ENCODE measurements at places on chromosomes 13 and 19.

- DNase-seq = no peak
Measured at GRCh38 chr13:42380420-42381164, 108.6 kb downstream of the AKAP11 start.

DNA sequence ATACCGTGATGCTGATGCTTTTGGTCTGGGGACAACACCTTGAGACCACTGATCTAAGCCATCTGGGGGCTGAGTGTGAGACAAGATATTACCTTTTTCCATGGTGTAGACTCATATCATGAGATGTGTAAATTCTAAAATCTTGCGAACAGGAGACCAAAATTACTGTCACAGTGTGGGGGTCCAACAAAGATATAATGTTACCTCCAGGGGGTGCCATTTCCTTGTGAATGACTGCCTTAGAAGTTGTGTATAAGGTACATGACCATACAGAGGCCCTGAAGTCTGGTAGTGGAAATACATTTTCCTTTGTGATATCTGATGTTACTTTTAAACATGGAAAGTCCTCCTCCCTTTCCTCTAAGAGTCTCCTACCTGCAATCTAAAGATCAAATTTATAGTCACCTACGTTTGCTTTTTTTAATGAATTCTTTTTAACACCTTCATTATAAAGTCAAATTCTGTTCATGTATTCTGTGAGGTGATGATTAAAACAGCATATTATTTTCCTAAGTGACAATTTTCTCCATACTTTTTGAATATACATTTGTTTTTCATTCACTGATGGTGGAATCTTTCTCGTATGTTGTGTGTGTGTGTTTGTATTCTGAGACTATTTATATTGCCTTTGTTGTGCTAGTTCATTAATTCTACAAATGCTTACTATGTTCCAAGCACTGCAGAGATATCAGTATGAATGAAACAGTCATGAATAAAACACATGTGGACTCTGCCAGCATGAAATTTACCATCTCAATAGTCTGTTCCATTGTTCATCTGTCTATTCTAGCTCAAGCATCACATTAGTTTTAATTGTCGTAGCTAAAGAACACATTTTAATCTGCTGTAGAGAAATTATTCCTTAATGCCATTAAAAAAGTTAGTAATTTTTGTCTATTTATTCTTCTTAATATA lies 113.7 kb downstream of the RFC3 start:
- DNase-seq = peak; percentile 57

DNA sequence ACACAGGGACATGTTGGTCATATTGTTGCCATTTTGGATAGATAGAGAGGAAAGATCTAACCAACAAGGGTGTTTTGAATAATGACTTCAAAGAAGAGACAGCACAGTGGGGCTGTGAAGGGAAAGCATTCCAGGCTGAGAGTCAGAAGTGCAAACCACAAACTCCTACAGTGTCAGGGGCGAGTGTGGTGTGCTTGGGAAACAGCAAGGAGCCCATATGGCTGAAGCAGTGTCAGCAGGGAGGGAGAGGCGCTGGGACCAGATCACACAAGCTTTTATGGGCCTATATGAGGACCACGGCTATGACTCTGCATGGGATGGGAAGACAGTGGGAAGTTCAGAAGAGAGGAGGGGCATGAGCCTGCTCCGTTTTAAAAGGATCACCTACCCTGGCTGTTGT lies 166.4 kb downstream of the MYO16 start:
- no peak for DNase-seq

DNA sequence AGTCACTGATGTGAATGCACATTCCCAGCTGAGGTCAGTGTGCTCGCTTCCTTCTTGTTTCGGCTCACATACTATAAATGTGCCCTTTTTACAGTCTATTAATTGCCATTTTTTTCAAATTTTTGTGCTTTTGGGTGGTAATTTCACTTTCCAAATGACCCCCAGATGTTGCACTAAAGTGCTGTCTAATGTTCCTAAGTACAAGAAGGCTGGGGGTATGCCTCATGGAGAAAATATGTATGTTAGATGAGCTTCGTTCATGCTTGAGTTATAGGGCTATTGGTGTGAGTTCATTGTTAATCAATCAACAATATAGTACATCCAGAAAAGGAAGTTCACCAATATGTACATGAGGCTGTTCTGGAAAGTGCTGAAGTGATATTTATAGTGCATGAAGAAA lies 84.7 kb downstream of the KL start:
- DNase-seq = peak; percentile 34

DNA sequence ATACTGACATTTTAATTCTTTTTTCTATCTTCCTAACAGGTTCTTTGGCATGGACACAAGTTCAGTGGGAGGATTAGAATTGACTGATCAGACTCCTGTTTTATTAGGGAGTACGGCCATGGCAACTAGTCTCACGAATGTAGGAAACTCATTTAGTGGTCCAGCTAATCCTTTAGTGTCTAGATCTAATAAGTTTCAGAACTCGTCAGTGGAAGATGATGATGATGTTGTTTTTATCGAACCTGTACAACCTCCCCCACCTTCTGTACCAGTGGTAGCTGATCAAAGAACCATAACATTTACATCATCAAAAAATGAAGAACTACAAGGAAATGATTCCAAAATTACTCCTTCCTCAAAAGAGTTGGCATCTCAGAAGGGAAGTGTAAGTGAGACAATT lies 34.5 kb downstream of the ZMYM2 start:
- DNase-seq = no peak

GRCh38 chr13:68550330-68550729 lies 1320.2 kb upstream of the PCDH9 start:
- no peak for DNase-seq

DNA sequence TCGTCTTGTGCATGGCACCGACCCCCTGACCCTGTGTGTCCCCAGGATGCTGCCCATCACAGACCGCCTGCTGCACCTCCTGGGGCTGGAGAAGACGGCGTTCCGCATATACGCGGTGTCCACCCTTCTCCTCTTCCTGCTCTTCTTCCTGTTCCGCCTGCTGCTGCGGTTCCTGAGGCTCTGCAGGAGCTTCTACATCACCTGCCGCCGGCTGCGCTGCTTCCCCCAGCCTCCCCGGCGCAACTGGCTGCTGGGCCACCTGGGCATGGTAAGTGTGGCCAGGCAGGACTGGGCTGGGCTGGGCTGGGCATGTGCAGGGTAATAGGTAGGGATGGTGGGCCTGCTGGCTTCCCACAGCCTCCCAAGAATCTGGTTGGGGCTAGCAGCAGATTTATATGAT lies 17.0 kb downstream of the CYP4F22 start:
- DNase-seq = no peak

GRCh38 chr13:24910502-24911132 lies 146.6 kb downstream of the RNF17 start:
- no peak for DNase-seq

DNA sequence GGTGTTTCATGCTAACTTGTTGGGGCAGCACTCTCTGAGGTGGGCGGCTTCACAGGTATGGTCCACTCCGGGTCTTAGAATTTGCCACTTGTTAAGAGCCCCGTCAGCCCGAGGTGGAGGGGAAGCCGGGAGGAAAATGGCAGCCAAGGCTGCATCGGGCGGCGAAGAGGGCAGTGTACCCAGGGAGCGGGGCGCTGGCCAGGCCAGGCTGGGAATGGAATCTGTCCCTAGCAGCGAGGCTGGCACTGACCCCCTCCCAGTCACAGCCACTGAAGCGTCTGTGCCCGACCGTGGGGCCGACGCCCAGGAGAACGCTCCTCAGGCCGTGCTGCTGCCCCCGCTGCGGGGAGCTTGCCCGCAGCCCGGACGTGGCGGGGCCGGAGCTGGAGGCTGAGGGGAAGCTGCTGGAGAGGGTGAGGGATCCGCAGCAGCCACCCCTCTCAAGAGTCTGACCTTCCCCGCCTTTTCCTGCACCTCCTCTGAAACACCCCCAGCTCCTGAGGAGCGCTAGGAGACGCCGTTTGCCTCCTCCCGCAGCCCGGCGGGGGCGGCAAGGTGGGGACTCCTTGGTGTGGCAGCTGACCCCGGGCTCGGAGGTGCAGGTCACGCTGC lies 313.8 kb upstream of the SPRY2 start:
- DNase-seq = no peak

DNA sequence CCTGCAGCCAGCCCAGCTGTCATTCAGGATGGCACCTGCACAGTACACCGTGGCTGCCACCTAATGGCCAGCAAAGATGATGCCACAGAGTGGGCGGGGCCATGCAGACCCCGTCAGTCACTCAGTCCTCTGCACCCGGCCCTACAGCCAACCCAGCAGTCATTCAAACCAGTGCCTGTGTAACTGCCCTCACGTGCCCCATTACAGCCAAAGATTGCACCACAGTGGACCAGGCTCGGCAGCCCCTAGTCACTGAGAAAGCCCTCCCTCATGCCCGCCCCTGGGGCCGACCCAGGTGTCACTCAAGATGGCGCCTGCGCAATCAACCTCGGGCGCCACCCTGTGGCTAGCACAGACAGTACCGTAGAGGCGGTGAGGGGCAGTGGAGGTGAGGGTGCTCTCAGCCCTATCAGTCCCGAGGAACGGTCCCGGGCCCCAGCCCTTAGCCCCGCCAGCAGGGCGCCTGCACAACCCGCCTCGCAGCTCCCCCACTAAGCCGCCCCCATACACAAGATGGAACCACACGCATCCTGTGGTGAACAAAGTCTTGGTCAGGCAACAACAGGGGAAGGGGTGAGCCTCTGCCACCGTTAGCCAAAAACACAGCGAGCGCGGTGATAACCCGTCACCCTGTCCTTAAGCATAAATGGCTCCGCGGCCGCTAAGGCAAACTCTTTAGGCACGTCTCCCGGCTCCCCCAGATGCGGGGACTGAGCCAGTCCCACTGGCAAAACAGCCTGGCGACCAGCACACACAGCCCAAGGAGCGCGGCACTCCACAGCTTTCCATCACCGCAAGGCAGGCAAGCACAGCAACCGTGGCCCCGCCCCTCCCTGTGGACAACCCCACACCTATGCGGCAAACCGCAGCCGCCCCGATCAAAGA lies 2.3 kb downstream of the PEG3 start:
- peak; percentile 39 for DNase-seq

GRCh38 chr19:38793177-38793576 lies 4.2 kb downstream of the LGALS7B start:
- peak; percentile 32 for DNase-seq

DNA sequence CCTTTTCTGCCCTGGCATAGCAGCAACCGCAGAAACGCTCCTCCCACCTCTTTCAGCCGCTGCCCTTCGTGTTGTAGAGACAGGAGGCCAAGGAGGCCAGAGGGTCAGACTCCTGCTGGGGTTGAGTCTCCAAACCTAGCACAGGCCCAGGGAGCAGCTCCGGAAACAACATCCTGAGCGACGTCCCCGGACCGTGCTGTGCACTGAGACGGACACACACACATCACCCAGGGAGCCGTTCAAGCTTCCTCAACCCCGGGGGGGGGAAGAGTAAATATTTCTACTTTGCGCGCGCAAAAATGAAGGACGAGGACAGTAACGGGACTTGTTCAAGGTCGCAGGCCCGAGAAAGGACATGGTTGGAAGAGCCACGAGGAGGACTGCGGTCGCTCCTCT lies 657 bp downstream of the ZNF550 start:
- DNase-seq = peak; percentile 26

DNA sequence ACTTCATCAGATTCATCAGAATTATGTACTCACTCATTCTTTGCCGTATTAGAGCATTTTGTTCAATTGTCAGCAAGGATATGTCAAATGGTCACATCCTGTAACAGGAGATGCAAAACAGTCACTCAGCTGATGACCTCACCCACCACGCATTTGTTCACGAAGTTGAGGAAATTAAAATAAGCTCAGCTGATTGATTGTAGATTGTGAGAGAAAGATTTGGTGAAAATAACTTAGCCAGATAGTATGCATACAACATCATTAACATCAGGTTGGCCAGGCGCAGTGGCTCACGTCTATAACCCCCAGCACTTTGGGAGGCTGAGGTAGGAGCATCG lies 22.6 kb upstream of the CDC16 start:
- DNase-seq = peak; percentile 77

GRCh38 chr19:19464339-19465098 lies 50.8 kb downstream of the TSSK6 start:
- peak; percentile 75 for DNase-seq

- DNase-seq = no peak
Measured at GRCh38 chr13:111874981-111875380, 192.0 kb upstream of the SOX1 start.

- DNase-seq = peak; percentile 62
Measured at GRCh38 chr13:40120288-40120687, 464.8 kb downstream of the COG6 start.

DNA sequence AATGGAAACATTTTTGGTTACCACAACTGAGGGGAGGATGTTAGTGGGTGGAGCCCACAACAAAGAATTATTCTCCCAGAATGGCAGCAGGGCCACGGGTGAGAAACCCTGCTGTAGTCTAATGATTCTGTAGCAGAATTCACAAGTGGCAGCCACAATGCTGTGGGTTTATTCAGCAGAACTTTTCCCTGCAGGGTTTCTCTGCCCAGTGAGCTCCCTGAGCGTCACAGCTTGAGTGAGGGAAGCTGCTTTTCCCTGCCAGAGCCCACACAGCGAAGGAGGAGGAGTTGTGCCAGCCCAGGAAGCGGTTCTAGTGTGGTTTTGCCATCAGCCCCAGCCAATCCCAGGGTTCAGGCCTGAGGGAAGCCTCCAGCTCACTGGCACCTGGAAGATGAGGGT lies 4.4 kb downstream of the ATP12A start:
- peak; percentile 42 for DNase-seq

GRCh38 chr19:11674067-11674492 lies 64.7 kb downstream of the ZNF823 start:
- no peak for DNase-seq

DNA sequence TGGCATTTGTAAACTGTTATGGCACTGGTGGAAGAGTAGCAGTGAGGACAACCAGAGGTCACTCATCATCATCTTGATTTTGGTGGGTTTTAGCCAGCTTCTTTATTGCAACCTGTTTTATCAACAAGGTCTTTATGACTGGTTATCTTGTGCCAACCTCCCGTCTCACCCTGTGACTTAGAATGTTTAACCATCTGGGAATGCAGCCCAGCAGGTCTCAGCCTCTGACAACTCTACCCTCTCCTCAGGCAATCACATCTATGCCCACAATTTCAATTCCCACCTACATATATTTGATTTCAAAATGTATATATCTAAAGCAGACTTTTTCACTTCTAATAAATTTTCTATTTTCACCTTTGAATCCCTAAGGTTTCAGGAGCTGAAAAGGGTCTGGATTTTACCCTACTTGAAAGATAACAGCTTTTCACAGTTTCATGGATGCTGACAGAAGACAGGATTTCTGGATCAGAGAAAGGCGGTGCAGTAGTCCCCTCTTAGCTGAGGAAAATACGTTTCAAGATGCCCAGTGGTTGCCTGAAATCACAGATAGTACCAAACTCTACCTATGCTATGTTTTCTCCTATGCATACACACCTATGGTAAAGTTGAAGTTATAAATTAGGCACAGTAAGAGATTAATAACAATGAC lies 1171.8 kb downstream of the DIAPH3 start:
- no peak for DNase-seq
